Right renal pelvis (tissue), 4 donors: ENCODE measurements at places on chromosomes 16 and 17. TPM values are rescaled to one million over a fixed set of nuclear protein-coding genes. Genes with fewer than 3 reads are reported as not detected.

The SEPTIN12 gene
- polyA plus RNA-seq: not detected

The SLC6A2 gene
- polyA plus RNA-seq: 0.12 TPM

- no peak for DNase-seq
Observed at GRCh38 chr17:16878606-16879005, 93.3 kb downstream of the TNFRSF13B start.

- no peak for DNase-seq
Observed at GRCh38 chr17:44039829-44040635, 25.3 kb upstream of the TMEM101 start.

GRCh38 chr17:10750210-10750609, 20.4 kb upstream of the TMEM220 start:
- no peak for DNase-seq

DNA sequence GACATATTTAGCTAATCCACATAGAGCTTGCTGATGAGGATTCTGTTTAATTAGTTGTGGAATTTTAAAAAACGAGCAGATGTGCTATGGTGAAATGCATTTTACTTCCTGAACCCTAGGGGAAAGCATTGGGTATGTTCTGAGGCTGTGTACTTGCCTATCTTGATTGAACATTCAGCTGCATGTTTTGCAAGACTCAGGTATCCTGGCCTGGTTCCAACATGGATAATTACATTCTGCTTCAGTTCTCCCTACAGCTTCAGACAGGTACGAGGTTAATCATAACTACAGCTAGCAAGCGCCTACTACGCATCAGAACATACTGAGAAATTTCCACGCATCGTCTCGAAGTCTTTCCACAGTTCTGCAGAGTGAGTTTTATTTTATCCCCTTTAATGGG, 77.0 kb downstream of the HS3ST2 start:
- DNase-seq: no peak

DNA sequence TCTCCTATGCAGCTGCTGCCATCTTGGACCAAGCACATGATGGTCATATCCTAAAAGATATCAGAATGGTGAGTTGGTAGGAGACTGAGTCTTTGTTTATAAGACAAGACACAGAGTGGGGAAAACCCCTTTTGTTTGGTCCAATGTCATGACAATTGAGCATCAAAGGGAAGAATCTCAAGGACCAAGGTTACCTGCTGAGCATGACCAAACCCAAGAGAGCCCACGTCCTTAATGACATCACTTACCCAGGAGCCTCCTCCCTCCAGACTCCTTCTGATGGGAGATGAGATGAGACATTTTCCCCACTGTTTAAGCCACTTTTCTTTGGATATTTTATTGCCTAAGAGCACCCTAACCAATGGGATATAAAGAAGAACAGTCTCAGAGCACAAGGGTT, 478.1 kb downstream of the NPIPA7 start:
- no peak for DNase-seq

- no peak for DNase-seq
Observed at GRCh38 chr17:81511804-81512561, 616 bp downstream of the ACTG1 start.

- no peak for DNase-seq
Observed at GRCh38 chr17:74935585-74936469, at the start of gene OTOP3. Gene OTOP3, plus strand, starts transcription at chr17:74935898. Its CDS starts 24 bp downstream, at chr17:74935922.

DNA sequence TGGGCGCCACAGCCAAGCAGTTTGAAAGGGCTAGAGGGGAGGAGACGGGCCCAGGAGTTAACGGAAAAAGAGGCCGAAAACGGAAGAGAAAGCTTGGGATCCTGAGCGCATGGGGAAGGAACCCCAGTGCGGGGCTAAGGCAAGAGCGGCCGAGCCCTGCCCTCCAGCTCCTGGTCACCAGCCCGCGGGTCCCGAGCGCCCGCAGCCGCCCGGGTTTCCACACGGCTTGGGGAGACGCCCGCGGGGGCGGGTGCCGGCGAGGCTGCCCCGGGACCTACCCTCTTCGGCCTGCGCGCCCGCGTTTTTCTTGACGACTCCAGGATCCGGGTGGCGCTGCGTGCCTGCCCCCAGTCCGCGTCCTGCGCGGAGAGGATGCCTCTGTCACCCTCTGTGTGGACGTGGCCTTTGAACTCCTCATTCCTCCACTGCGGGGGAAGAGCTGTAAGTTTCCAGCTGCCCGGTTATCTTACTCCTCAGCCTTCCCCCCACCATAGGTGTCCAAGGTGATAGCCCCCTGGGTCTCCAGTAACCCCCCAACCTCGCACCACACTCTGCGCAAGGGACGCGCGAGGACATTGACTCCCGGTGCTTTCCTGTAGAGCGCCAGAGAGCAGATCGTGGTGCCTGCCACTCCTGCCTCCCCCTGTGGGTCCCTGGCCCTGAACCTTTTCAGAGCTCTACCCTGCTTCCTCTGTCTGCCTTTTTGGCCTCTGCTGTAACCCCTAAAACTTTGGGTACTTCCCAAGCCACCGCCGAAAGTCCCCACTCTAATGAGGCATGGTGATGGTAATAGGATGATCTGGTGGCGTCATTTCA, 1.7 kb upstream of the CDH11 start:
- DNase-seq: no peak
